ENCODE measurements at places on chromosomes 5 and 9. TPM values are rescaled to one million over a fixed set of nuclear protein-coding genes. Genes with fewer than 3 reads are reported as not detected.

The HAVCR1 gene
- polyA plus RNA-seq: 0.60 TPM

The EMB gene
- 3.6 TPM for polyA plus RNA-seq

- H3K36me3 ChIP-seq: no peaks in the 10 kb centered on the region
- DNase-seq: no peak
- no peak overlapping the region for H3K27ac ChIP-seq
- H3K4me3 ChIP-seq: no peak overlapping the region
- H3K27me3 ChIP-seq: peaks cover 2% of the 10 kb centered on the region
These were observed 237.5 kb downstream of the TRIM32 start for GRCh38 chr9:116924462-116925110.

GRCh38 chr5:121503111-121503840 is 348.4 kb upstream of the FTMT start:
- H3K4me1 ChIP-seq: no peaks in the 10 kb centered on the region
- H3K27ac ChIP-seq: no peak overlapping the region
- peak; percentile 51 for DNase-seq
- H3K36me3 ChIP-seq: no peaks in the 10 kb centered on the region

- H3K4me1 ChIP-seq: no peaks in the 10 kb centered on the region
- DNase-seq: no peak
- no peaks in the 10 kb centered on the region for H3K27me3 ChIP-seq
- no peaks in the 10 kb centered on the region for H3K36me3 ChIP-seq
- H3K4me3 ChIP-seq: no peak overlapping the region
These were observed 93.4 kb upstream of the CCDC112 start for GRCh38 chr5:115389799-115390382.

DNA sequence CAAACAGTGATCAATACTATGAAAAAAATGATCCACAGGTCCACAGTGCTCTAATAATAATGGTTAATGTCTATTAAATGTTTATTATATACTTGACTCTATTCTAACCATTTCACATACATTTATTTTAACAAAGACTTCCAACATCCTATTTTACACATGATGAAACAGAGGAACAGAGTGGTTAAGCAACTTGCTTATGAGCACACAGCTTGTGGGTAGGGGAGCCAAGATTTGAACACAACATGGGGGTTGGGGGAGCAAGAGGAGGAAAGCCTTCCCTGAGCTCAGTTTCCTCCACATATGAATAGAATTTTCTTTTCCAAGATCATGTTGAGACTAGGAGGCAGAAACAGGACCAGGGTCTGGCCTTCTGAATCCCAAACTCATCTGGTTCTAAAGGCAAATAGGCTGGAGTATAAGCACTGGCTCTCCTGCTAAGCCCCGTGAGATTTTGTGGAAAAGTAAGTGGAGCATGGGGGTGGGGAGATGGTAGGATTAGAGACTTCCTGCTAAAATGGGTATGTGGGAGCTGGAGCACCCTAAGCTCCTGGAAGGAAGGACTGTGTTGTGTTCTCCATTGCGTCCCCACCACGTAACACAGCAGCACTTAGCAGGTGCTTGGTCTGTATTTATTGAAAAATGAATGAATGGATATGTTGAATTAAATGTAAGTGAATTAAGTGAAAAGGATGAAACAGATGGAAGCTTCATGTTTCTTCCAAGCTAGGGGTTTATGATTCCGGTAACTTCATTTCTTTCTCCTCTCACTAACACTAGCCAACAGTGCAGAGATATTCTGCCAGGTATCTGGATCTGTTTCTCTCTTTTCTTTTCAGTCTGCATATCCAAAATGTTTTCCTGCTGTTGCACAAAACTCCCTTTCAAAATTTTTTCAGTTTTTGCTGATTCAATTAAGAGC is 26.9 kb upstream of the GALNT10 start:
- DNase-seq: no peak
- no peak overlapping the region for H3K4me3 ChIP-seq
- no peak overlapping the region for H3K27ac ChIP-seq
- no peaks in the 10 kb centered on the region for H3K36me3 ChIP-seq
- peaks cover 2% of the 10 kb centered on the region for H3K27me3 ChIP-seq

- no peak overlapping the region for H3K27ac ChIP-seq
- DNase-seq: no peak
- H3K27me3 ChIP-seq: no peaks in the 10 kb centered on the region
- peaks cover 49% of the 10 kb centered on the region for H3K36me3 ChIP-seq
- no peaks in the 10 kb centered on the region for H3K4me1 ChIP-seq
These were observed 68.2 kb downstream of the PHF2 start for GRCh38 chr9:93644397-93645088.

GRCh38 chr9:36738318-36738976 is 165.8 kb downstream of the MELK start:
- DNase-seq: no peak
- no peak overlapping the region for H3K4me3 ChIP-seq

GRCh38 chr9:97673922-97674321 is 23.2 kb downstream of the XPA start:
- H3K27me3 ChIP-seq: no peaks in the 10 kb centered on the region
- peaks cover 29% of the 10 kb centered on the region for H3K36me3 ChIP-seq
- H3K4me3 ChIP-seq: no peak overlapping the region
- DNase-seq: no peak

- H3K27me3 ChIP-seq: no peaks in the 10 kb centered on the region
- H3K4me3 ChIP-seq: no peak overlapping the region
- peaks cover 12% of the 10 kb centered on the region for H3K4me1 ChIP-seq
These were observed 162.9 kb downstream of the TSSK1B start for GRCh38 chr5:113271745-113272454.

- no peaks in the 10 kb centered on the region for H3K27me3 ChIP-seq
- H3K36me3 ChIP-seq: no peaks in the 10 kb centered on the region
- H3K27ac ChIP-seq: no peak overlapping the region
- H3K4me1 ChIP-seq: no peaks in the 10 kb centered on the region
These were observed 313.5 kb upstream of the PDE4D start for GRCh38 chr5:60207040-60207439.
